GM23248 (cell line): ENCODE measurements at places on chromosomes 7 and 10. TPM values are rescaled to one million over a fixed set of nuclear protein-coding genes. Genes with fewer than 3 reads are reported as not detected.

DNA sequence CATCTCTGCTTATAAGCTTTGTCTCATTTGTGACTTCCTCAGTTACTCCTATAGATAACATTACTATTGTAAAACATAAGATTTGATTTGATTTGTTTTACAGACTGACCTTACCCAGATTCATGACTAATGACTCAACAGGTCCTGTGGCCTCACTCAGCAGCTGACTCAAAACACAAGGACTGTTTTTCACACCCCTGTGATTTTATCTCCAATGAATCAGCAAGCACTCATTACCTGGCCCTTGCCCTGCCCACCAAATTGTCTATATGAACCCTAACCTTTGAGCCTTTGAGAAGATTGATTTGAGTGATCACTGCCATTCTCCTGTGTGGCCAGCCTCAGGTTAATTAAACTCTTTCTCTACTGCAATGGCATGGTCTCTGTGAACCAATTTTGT is 1064.6 kb upstream of the LRRTM3 start:
- H3K27me3 ChIP-seq, result no peaks in the 10 kb centered on the region
- no peak overlapping the region for H3K27ac ChIP-seq
- H3K36me3 ChIP-seq, result no peaks in the 10 kb centered on the region
- H3K4me3 ChIP-seq, result no peak overlapping the region

ATP5MK gene
- 197 and 259 TPM in 2 replicates for total RNA-seq

CCDC146 gene
- total RNA-seq, result 0.32 and 0.89 TPM in 2 replicates

VWC2 gene
- not detected in 2 replicates for total RNA-seq

- H3K4me1 ChIP-seq, result no peaks in the 10 kb centered on the region
- H3K4me3 ChIP-seq, result no peak overlapping the region
- no peak for DNase-seq
- H3K27me3 ChIP-seq, result no peaks in the 10 kb centered on the region
- H3K36me3 ChIP-seq, result no peaks in the 10 kb centered on the region
These were observed 32.6 kb upstream of the AGMO start for GRCh38 chr7:15594461-15594860.
